ENCODE measurements at places on chromosomes 1 and 21. TPM values are rescaled to one million over a fixed set of nuclear protein-coding genes. Genes with fewer than 3 reads are reported as not detected.

DNA sequence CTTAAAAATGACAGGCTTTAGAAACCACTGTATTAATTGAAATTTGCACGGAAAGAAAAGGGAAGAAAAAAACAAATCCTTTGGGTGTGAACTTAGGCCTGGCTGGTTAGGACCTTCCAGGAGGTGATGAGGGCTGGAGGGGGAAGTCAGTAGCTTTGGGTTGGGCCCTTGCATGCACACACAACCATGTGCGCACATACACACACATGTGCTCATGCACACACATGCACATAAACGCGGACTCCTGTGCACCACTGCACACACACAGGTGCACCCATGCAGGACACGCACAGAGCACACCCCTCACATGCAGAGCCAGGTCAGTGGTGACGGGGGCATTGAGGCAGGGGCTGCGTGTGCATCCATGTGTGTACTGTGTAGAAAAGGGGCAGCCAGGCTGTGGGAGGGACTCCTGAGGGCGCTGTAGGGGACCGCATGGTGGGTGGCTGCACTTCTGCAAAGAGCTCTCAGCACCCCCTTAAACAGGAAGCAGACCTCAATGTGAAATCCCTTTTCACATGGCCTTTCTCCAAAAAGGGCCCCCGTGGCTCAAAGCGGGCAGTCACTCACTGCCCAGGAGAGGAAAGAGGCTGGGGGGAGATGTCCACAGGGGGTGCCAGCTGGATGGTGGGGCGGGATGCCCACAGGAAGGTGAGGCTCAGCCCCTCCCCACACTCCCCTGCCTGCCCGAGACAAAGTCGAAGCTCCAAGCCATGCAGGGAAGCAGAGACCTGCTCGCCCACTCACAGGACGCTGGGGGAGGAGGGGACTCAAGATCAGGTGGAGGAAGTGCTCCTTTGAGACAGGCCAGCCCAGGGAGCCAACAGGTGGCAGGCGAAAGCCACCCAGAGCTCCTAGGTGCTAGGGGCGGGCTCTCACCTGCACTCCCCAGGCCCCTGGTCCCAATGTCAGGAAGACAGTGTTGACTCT is 95.2 kb downstream of the ITPKB start:
- no peak overlapping the region for H3K27ac ChIP-seq
- no peaks in the 10 kb centered on the region for H3K27me3 ChIP-seq
- DNase-seq = peak; percentile 38

DNA sequence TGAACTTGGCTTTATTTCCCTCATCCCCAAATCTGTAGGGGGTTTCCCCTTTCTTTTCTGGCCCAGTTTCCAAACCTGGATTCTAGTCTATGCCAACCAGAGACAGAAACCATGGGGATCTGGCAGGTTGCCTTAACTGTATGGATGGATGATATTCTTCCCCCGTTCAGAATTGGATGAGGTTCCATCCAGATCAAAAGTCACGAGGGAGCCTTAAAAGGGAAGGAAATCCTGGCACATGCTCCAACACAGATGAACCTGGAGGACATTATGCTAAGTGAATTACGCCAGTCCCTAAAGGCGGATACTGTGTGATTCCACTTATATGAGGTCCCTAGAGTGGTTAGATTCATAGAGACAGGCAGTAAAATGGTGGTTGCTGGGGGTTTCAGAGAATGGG is 124.4 kb downstream of the HUNK start:
- H3K4me1 ChIP-seq = no peaks in the 10 kb centered on the region
- no peak overlapping the region for H3K27ac ChIP-seq
- peaks cover 5% of the 10 kb centered on the region for H3K36me3 ChIP-seq
- DNase-seq = no peak

GRCh38 chr1:200207711-200208126 is 180.2 kb downstream of the NR5A2 start:
- no peaks in the 10 kb centered on the region for H3K27me3 ChIP-seq
- no peak for DNase-seq
- no peaks in the 10 kb centered on the region for H3K36me3 ChIP-seq
- H3K27ac ChIP-seq = no peak overlapping the region

DNA sequence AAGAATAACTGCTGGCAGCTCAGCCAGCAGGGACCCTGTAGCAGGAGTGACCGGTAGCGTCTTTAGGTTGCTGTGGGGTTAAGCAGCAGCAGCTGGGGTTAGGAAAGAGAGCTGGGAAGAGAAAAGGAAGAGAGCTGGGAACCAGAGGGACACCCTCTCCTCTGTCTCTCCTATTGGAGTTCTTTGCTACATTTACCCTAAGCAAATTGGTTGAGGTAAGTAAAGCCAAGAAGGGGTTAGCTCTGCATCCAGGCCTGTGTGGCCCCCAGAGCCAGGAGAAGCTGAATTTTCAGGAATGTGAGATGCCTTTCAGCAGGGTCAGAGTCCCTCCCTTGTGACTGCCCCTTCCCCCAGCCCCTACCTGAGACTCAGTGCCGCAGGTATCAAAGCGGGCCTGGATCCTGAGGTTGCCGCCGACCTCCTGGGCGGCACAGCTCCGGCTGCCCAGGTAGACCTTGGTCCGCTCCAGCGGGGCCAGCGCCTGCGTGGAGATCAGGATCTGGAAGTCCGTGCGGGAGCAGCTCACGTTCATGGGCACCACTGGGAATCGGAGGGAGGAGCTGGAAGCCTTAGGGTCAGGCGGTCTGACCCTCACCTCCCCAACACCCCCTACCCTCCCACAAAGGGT is 16.4 kb downstream of the CDCP2 start:
- no peaks in the 10 kb centered on the region for H3K36me3 ChIP-seq
- DNase-seq = no peak
- no peaks in the 10 kb centered on the region for H3K4me1 ChIP-seq
- no peak overlapping the region for H3K4me3 ChIP-seq

DNA sequence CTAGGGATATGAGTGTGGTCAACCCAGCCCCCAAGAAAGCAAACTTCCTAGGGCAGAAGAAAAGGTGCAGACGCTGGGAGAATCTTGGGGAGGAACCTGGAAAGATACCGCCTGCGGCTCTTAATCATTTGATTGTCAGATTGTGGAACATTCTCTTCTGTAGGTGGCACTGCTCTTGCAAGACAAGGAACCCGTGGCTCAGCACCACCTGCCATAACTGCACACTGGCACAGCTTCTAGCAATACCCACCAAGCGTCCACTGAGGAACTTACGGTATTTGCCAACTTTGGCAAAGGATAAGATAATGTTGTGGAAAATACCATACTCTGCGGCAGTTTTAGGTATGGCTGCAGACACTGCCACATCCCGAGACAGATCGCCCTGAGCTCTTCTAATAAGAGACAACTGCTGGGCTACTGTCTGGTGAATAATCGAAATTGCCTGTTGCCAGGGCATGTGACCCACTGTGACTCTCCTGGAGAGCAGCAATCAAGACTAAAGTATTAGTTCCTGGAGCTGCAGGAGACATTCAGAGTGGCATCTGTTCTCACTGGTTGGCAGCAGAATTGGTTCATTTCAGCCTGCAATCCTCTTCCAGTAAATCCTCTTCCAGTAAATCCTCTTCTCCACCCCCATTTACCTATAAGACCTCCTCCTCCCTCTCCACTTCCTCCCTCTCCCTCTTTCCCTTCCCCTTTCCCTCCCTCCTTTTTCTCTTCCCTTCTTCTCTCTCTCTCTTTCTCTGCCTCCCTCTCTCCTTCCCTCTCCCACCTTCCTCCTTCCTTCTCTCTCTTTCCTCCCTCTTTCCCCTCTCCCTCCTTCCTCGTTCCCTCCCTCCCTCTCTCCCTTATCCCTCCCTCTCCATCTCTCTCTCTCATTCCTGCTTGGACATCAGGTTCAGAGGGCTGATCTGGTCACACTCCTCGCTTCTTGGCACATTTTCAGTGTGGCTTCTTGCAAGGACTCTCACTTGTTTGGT is 49.7 kb upstream of the B3GALT5 start:
- no peaks in the 10 kb centered on the region for H3K36me3 ChIP-seq
- no peaks in the 10 kb centered on the region for H3K27me3 ChIP-seq
- DNase-seq = no peak
- H3K4me1 ChIP-seq = peaks cover 5% of the 10 kb centered on the region
- no peak overlapping the region for H3K27ac ChIP-seq

Gene ADORA1
- 17.9 TPM for total RNA-seq

Gene SSX2IP
- 6.5 TPM for total RNA-seq

Gene HHIPL2
- total RNA-seq = 0.28 TPM
